ENCODE measurements at places on chromosomes 16 and 17.
A peak's percentile ranks its signal among the peaks of the same experiment; 100 is the strongest.

DNA sequence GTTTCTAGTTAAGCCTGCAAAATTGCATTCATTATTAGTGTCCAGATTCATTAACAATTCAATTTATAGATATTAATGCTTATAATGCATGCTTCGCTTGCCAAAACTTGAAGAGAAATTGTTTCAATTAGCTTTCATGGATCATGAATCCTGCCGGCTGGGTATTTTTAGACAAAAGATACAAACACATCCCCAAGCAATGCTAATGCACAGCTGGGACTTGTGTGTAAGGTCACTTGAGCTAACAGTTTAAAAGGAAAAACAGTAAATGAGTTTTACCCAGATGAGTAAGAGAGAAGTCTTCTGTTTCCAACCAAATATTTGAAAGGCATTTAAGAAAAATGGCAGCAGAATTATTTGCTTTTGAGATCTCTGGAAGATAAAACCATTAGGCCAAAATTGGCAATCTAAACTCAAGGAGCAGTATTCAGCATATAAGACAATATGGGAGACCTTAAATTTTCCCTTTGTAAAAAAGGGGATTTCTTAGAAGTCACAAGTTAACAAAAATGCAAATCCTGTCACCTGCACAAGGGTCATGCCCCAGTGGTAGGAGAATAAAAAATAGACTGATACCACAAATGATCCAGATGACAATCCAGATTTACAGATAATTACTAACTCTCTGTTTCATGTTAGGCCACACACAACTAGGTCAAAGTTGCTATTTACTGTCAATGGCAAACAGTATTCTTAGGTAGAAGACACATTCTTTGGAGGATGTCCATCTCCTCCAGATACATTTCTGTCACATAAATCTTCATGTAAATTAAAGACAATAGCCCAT, 418.4 kb upstream of the PMFBP1 start:
- no peak for DNase-seq

DNA sequence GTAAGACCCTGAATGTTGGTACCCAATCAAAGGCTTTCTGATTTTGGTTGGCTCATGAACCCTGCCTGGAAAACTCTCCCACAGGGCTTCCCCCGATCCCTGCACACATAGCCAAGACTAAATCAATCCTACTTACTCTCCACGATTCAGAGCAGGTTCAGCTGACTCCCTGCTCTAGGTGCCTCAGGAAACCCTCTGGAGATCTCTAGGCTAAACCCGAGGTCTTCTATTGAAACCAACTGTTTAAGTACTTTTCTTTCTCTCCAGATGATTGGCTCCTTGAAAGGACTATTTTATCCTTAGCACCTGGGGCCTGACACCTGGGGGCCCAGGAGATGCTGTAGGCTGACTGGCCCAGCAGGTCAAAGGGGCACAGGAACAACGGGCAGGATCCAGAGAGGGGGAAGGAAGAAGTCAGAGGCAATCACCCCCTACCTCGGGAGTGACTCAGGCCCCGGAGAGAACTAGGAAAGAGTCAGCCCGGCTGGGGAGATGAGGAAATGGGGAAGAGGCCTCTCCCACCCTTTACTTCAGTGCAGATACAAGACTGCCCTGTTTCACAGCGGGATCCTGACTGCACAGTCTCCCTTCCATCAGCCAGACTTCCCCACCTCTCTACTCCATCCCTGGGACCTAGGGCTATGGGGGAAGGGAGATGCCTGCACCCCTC, 2.0 kb downstream of the TBC1D10B start:
- no peak for DNase-seq

- no peak for DNase-seq
Observed at GRCh38 chr17:385178-385835, 32.7 kb upstream of the RPH3AL start.

DNA sequence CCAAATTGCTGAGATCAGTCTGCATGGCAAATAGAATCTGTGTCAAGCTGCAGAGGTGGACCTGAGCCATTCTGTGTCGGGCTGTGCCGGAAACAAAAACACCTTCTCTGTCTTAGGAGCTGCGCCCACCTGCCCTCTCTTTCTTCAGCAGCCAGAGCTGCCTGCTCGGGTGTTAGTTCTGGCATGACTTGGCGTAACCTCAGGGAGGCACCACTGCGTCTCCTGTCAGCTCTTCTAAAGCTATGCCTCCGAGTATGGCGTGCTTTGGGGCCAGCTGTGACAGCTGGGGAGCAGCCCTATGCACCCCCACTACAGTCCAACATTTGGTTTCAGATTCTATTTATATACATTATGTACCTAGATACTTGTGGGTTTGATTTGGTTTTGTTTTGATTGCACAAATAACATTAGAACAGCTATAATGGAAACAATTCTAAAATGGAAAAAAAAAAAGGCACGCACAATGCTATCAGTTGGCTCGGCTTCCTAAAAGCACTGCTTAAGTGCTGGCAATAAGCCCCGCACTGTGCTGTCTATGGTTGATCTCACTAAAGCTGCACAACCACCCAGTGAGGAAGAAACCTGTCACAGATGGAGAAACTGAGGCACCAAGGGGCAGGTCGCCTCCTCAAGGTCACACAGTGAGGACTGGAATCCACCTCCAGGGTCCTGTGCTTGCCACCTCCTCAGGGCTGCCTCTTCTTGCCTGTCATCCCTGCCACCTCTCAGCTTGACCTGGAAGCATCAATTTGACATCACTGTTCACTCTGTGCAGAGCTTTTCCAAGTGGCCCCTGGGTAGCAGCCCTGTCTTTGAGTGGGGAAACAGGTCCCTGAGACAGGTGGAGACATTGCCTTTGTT, 18.7 kb upstream of the ADGRG1 start:
- DNase-seq = peak; percentile 15

DNA sequence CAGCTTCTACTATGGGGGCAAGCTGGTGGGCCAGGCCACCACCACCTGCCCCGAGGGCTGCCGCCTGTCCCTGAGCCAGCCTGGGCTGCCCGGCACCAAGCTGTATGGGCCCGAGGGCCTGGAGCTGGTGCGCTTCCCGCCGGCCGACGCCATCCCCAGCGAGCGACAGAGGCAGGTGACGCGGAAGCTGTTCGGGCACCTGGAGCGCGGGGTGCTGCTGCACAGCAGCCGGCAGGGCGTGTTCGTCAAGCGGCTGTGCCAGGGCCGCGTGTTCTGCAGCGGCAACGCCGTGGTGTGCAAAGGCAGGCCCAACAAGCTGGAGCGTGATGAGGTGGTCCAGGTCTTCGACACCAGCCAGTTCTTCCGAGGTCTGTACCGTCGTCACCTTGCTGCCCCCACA, 19.5 kb downstream of the IRF8 start:
- DNase-seq = no peak

DNA sequence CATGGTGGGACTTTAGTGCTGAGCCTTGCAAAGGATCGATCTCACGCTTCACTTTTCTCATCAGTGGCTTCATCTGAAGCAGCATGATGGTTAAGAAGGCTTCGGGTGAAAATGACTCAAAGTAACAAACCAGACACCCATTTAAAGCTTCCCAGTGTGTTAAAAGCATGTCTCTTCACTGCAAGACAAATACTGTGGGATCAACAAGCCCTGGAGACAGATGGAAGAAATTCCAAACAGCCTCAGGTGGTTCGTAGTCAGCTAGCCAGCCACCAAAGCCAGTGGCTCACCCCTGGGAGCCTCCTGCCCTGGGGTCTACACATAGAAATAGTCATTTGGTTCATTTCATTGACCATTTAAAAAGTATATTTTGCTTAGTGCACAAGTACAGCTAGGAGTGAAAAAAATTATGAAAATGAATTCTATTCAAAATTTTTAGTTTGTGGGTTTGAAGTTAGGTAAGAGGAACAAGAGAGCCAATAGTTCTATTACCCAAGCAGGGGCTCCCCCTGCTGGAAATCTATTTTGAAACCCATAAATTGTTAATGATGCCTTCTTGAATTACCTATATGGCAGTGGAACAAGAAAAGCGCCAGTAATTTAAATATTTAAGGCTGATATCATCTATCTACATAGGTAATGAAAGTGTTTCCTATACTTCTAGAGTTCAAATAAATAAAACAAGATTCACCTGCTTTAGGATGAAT, 51.6 kb downstream of the PMP22 start:
- no peak for DNase-seq

- no peak for DNase-seq
Observed at GRCh38 chr17:16277163-16277562, 60.2 kb downstream of the PIGL start.

DNA sequence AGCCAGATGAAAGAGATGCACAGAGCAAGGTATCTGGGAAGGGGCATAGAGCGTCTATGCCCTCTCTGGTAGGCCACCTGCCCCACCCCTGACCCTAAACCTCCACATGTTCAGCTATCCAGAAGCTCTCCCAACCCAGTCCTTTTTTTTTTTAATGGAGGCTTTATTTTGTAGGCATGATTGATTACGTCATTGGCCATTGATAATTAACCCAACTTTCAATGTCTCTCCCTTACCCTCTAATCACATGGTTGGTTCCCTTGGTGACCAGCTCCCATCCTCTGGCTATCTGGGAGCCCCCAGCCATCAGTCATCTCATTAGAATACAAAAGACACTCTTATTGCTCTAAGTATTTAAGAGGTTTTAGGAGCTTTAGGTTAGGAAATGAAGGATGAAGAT, 14.3 kb upstream of the CES5A start:
- DNase-seq = no peak

GRCh38 chr16:69495821-69496220, 69.9 kb upstream of the NFAT5 start:
- DNase-seq = no peak

- no peak for DNase-seq
Observed at GRCh38 chr17:80892900-80893603, 98.6 kb upstream of the CHMP6 start.

DNA sequence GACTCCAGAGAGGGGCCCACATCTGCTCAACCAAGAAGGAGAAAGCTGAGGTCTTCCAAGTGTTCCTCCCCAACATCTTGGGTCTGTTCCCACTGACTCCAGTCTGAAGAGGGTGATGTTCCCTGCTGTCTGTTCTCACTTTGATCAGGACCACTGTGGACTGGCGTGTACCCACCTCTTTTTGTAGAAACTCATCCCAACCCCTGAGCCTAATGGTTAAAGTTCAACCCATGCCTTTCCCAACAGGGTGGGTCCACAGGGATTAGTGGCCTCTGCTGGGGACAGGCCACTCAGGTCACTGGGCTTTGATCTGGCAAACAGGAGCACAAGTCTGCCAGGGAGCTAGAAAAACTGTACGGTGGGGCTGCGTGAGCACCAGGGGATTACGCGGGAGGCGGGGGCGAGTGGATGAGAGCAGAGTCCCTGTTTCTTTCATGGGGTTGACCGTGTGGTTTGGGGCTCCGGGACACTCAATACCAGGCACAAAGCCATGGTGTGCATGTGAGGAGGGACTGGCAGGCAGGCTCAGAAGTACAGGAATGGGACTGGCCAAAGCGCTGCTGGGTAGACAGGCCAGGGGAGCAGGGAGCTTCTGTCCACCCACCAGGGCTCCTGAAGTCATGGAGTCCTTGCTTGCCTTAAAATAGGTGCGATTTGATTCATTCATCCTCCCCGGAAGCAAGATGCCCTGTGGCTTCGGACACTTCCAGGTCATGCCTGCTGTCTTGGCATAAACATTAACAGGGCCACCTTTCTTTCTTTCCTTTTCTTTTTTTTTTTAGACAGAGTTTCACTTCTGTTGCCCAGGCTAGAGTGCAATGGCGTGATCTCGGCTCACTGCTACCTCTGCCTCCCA, at the start of gene CA5A:
Gene CA5A, minus strand, starts transcription at position 155 of the 856 bp plus-strand sequence. Its CDS starts 79 bp downstream, at position 76.
- DNase-seq = no peak

GRCh38 chr17:78475211-78475610, 96.8 kb downstream of the PGS1 start:
- no peak for DNase-seq

DNA sequence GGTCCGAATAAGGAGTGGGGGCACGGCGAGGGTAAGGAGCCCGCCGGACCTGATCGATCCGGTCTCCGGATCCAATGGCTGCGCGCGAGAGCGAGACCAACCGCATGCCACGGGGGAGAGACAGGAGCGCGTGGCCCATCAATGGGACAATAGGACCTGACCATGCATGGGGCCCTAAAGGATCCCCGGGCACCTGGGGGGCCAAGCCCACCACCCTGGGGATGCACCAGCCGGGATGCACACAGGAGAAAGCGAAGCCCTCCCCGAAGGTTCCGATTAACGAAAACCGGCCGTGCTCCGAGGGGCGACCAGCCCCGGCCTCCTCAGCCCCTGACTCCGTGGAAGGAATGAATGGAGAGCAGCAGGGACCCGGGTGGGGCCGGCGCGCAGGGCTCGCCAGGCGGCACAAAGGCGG, 525 bp downstream of the JPT1 start:
- peak; percentile 17 for DNase-seq

DNA sequence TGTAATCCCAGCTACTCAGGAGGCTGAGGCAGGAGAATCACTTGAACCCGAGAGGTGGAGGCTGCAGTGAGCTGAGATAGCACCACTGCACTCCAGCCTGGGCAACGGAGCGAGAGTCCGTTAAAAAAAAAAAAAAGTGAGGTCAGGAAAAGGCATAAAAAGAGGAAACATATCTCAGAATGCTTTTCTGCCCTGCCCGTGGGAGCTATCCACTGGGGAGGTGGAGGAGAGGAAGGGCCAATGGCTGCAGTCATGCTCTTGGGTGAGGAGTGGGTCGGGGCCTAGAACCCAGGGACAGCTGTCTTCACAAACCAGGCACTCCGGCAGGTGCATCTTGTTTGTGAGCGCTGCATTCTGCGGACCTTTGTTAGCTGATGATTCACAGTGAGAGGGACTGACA, 60.0 kb upstream of the CDC42EP4 start:
- no peak for DNase-seq

GRCh38 chr16:11583889-11584565, 2.7 kb downstream of the LITAF start:
- DNase-seq = no peak

DNA sequence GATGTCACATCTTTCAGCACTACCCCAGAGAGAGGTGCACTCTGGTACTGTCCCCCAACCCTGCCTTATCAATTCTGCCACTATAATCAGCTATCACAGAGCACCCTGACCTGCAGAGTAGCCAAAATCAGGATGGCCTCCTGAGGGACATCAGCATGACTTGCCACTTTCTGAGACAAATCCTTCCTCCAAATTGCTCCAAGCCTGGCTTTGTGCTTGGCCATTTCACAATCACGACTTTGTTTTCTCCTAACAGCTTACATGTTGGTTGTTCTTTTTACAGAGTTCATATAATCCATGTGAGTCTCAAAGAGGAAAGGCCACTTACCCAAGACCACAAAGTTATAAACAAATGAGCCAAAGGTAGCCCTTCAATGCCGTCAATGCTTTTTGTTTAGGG, 449.0 kb upstream of the CDH5 start:
- DNase-seq = no peak

- no peak for DNase-seq
Observed at GRCh38 chr17:74227271-74228080, 14.1 kb downstream of the TTYH2 start.

- no peak for DNase-seq
Observed at GRCh38 chr17:29846298-29846697, 83.7 kb downstream of the SSH2 start.

Measured in mucosa of gallbladder (tissue), 1 donor.